ENCODE measurements at places on chromosomes 1 and 21.

DNA sequence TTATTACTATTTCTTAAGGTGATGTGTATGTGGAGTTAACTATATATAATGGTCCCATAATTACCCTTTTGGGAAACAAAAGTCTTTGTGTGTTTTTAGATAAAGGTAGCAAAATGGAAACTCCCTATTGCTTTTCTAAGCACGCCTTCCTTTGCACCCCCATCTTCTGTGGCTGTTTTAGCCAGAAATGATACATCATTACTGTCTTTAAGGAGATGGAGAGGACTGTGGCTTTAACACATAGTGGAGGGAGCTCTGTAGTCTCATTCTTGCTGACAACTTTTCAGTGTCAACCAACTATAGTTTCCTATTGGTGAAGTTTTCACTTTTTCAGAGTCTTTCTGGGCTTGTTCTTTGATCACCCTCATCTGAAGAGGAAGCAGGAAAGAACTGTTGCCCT lies 1.0 kb downstream of the APOBEC4 start:
- DNase-seq: no peak

DNA sequence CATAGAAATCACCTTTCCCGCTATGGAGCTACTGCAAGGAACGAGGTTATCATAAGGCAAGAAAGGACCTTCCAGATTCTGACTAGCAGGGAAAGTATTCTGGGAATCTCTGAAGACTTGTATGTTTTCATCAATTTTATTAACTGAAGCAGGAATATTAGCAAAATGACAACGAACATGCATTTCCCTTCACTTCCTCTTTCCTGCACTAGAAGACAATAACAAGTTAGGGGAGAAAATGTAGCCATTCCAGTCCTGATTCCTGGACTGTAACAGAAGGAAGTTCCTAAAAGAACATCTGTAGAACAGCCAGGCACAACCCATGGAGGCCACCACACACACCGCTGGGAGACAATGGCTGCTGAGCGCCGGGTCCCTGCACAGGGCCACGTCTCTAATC lies 106.8 kb downstream of the RAVER2 start:
- DNase-seq: no peak

GRCh38 chr1:67347688-67348472 lies 40.2 kb downstream of the IL12RB2 start:
- no peak for DNase-seq

GRCh38 chr1:101310506-101310905 lies 73.7 kb downstream of the S1PR1 start:
- no peak for DNase-seq

Measured in activated CD8-positive, alpha-beta memory T cell treated with anti-CD3 and anti-CD28 coated beads for 48 hours (primary cell).